RPMI7951 (cell line): ENCODE measurements at places on chromosomes 12 and 14. TPM values are rescaled to one million over a fixed set of nuclear protein-coding genes. Genes with fewer than 3 reads are reported as not detected.

DNA sequence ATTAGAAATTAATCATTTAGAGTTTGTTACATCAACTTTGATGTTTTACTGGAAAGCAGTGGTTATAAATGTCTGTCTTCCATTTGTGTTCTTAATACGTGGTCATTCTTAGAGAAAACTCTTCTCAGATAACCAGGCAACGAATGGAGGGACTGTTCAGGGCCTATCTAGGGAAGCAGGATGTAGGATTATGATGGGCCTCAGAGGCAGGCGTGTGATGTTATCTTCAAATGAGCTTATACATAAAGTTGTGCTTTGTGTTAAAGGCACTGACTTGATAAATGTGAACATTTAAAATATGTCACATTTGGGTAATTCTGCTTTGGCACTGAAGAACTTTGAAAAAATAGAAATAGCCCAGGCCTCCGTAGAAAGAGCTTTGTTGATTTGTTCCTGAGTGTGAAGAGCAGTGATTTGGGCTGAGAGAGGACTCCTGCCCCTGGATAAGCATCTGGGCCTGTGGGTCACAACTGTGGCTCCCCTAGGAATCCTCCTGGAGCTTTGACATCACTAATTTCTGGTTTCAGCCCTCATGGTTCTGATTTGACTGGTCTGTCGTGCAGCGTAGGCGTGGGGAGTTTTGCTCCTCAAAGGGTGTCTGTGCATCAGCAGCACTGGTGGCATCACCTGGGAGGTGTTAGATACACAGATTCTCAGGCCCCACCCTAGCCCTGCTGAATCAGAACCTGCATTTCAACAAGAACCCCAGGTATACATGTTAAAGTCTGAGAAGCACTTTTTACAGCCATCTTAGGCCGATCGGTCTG lies 55.4 kb downstream of the SAMD4A start:
- DNase-seq: no peak

- DNase-seq: no peak
These were observed 11.2 kb downstream of the ATG2B start for GRCh38 chr14:96351986-96352385.

The KRT7 gene
- 0.68 and 2.3 TPM in 2 replicates for total RNA-seq

The LPAR5 gene
- total RNA-seq: not detected in 2 replicates

The NID2 gene
- total RNA-seq: 29.8 and 35.0 TPM in 2 replicates

The GPR84 gene
- total RNA-seq: 0.12 TPM in 1 of 2 replicates, not detected in the other
